ENCODE measurements at places on chromosomes 4 and X.

DNA sequence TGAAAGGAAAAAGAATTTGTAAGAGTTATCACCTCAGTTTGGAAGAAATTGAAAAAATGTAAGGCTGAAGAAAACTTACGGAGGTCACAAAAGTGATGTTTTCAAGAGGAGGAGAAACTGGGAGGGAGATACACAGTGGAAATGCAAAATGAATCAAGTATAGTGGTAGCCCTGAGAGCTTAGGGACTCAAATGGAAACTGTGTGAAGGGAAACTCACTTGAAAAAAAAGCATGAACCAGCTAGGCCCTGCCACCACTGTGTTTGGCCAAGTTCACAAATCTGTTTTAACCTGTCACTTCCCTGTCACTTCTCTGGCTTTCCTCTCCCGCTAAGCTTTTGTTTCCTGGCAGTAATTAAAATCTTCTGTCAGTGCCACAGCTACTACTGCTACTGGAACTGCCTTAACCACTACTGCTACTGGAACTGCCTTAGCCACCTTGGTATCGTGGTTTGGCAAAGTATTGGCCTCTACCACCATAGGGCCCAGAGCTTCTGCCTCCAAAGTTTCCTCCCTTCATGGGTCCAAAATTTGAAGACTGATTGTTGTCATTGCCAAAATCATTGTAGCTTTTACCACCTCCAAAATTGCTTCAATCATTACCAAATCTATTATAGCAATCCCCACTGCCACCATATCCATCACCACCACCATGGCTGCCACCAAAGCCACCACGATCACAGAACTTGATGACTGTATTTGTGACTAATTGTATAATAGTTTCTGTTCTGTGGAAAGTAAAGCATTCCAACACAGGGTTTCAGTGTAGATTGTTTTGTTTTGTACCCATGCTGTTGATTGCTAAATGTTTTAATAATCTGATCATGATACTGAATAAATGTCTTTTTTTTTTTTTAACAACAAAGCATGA is 41.5 kb downstream of the SMARCA5 start:
- DNase-seq = no peak

DNA sequence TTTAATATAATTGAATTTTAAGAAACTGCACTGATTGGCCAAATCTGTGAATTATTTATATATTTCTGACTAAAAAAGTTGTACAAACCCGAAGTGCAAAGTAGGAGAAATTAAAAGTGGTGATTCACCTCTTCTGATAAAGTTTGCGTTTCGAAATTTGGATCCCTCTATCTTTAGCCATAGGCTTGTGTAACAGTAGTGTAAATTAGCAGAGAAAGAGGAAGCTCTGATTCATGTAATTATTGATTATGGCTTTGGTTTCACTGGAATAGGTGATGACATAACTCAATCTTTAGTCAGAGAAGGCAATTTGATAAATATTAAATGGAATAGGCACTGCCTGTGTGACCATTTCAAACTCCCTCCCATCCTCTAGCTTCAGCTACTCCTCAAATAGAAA is 717.8 kb upstream of the PCDH7 start:
- no peak for DNase-seq

DNA sequence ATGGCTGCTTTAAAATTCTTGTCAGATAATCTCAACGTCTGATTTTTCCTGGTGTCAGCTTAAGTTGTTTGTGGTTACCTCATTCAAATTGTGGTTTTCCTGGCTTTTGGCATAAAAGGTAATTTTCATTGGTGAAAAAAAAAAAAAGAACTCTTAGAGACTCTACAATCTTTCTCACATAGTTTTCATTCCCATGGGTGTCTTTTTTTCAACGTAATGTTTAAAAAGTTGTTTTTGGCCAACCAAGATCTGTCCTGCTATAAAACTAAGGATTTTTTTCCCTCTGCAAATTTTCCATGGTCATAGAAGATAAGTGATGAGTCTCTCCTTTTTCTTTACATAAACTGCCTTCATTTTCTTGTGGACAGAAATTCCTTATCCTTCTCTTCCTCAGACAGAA is 28.9 kb upstream of the RPS6KA6 start:
- DNase-seq = no peak

DNA sequence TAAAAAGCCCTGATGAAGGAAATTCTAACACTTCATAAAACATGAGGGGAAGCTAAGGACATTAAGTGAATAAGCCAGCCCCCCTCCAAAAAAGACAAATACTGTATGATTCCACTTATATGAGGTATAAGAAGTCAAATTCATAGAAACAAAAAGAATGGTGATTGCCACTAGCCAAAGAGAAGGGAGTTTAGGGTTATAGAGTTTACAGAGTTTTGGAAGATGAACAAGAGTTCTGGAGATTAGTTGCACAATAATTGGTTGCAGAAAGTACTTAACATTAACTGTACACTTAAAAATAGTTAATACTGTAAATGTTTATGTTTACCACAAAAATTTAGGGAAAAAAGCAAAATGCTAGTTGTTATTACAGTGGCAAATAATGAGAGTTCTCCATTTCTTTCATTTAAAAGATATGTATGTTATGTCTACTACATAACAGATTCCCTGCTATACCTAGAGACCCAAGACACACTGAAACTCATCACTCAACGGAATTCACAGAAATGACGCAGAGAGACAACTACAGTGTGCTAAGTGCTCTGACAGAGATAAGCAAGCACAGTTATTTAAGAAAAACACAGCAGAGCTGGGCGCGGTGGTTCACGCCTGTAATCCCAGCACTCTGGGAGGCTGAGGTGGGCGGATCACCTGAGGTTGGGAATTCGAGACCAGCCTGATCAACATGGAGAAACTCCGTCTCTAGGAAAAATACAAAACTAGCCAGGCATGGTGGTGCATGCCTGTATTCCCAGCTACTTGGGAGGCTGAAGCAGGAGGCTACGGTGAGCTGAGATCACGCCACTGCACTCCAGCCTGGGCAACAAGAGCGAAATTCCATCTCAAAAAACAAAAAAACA is 37.2 kb downstream of the EIF4E start:
- DNase-seq = no peak

DNA sequence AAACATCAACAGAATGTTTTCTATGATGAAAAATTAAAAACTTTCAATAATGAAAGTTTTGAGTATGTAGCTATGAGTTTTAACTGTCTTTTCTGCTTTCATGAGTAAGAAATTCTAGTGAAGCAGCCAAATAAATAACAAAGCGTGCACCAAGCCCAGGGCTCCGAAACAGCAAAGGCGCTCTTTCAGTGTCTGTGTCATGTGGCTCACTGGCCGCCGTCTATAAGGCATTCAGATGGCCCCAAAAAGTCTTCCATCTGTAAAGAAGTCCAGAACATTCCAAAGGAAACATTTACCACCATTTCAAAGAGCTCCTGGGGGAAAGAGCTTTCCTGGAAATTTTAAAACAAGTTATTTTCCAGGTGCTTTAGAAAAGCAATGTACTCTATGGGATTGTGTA is 139.9 kb downstream of the AFAP1 start:
- DNase-seq = no peak

GRCh38 chrX:76433219-76433618 is 5.7 kb downstream of the MAGEE1 start:
- DNase-seq = no peak

DNA sequence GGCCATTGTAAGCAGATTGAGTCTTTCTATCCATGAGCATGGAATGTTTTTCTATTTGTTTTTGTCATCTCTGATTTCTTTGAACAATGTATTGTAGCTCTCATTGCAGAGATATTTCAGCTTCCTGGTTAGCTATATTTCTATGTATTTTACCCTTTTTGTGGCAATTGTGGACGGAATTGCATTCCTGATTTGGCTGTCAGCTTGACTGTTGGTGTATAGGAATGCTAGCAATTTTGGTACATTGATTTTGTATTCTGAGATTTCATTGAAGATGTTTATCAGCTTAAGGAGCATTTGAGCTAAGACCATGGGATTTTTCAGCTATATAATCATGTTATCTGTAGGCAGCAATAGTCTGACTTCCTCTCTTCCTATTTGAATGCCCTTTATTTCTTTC is 154.6 kb downstream of the GUCY2F start:
- DNase-seq = no peak

- no peak for DNase-seq
Measured at GRCh38 chr4:78551420-78552351, at the start of gene ANXA3. ANXA3 (plus strand) TSS chr4:78551770; CDS start chr4:78554474, 2,704 bp downstream.

DNA sequence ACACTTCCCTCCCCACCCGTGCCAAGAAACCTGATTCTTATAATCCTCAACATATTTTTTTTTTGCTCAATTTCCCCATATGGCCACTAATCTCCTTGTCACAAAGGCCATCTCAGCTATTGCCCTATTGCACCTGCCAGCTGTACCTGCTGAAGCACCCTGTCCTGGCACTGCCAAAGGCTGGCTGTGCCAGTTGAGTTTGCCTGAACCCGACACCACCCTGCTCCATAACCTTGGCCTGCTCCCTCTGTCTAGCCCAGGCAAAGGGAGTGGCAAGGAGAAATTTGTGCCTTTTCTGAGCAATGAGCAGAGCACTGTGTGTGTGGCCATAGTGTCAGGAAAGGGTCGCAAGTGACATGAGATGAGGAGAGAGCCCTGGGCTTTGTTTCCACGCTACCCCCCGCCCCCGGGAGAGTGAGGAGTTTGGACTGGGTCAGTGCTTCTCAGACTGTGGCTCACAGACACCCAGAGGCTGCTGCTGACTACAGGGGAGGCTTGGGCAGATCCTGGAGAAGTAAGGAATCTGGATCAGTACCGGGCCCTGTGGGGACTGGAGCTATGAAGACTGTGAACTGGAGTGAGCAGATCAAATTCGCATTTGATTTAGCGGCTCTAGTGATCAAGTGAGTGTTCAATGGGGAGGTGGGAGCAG is 42.2 kb upstream of the HMGB3 start:
- DNase-seq = no peak

- no peak for DNase-seq
Measured at GRCh38 chr4:10670321-10670720, 14.2 kb downstream of the CLNK start.

All from osteocyte (in vitro differentiated cells).